Brain (organoid and tissue), 16 donors: ENCODE measurements at places on chromosomes 11 and 22. TPM values are rescaled to one million over a fixed set of nuclear protein-coding genes. Genes with fewer than 3 reads are reported as not detected.

GRCh38 chr11:66328031-66328301 lies 8.3 kb downstream of the RIN1 start:
- no peak for DNase-seq

DNA sequence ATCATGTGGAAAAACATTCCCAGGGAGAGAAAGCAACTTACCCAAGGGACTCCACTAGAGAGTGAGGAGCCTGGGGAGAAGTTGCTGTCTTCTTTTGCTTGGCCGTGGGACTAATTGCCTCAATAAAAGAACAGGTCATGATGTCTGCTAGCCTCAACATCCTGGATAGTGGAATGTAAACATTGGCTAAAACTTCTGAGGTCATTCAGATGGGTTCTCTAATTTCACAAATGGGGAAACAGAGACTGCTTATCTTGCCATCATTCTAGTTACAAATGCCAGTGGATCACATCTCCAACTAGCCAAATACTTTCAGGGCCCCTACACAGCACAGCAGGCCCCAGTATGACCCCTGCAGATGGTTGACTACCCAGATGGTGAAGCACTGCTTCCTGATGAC lies 28.4 kb upstream of the PAMR1 start:
- no peak for DNase-seq

DNA sequence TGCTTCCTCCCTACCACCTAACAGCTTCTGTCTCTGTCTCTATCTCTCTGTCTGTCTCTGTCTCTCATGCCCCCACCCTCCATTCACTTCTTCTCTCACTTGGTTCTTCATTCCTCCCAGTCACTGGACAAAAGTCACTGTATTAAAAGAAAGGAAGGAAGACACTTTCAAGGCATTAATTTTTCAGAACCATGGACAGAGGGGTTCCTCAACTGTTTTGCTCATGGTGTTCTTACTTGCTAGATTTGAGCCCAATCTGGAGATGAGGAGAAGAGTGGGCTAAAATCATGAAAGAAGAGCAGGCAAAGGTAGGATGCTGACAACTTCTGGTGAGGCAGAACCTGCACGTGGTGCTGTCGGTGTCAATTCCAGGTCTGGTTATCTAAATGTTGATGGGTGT lies 116.7 kb upstream of the LARGE1 start:
- no peak for DNase-seq

DNA sequence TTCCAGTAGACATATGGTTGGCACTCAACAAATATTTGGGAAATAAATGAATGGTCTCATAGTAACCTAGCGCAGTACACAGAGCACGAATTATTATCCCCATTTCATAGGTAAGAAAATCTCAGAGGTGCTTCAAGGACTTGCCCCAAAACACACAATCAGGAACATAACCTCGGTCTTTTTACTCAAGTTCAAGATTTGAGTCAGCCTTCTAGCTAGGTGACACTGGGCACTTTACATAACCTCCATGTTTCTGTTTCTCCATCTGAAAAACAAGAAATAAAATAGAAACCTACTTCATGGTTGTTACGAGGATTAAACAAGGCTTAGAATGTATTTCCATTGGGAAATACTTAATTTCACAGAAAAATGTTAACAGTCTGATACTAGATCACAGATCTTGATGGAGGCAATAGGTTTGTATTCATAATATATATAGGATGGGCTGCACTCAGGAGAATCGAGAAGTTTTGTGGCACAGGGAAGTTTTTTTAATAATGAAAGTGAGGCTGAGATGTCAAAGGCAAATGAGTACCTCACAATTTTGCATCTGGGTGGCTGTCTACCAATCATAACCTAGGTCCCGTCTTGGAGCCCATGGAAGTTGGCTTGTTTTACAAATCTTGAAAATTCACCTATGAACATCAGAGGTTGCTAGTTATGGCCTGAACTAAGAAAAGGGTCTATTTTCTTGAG lies 147.4 kb upstream of the ZC3H12C start:
- no peak for DNase-seq

- no peak for DNase-seq
Observed at GRCh38 chr22:38029901-38030300, 27.3 kb upstream of the PICK1 start.

DNA sequence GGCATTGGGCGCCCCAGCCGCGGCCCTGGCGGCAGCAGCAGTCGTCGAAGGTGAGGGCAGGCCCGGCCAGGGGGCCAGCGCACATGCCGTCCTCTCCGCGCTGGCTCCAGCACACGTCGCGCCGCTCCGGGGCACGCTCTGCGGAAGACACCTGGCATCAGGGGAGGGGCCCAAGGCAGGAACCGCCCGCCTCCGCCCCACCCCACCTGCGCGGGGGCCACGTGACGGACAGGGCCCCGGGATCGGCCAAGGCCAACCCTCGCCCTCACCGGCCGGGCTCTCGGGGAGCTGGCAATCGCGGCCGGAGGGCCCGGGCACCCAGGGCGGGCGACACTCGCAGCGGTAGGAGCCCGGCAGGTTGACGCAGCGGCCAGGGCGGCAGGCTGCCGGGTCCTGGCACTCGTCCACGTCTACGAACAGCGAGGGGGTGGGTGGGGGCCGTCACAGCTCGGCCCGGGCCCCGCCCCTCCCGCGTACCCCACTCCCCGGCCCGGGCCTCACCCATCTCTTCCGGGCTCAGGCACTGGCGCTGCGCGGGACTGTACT lies 14.9 kb downstream of the SCYL1 start:
- no peak for DNase-seq

The COPB1 gene
- 23.1 TPM for polyA plus RNA-seq

The EMSY gene
- 16.1 TPM for polyA plus RNA-seq
